ENCODE measurements at places on chromosomes 13 and 19.
A peak's percentile ranks its signal among the peaks of the same experiment; 100 is the strongest.

- DNase-seq: no peak
Measured at GRCh38 chr13:84455143-84455905, 573.0 kb upstream of the SLITRK1 start.

GRCh38 chr13:39452417-39452816 is 150.6 kb downstream of the LHFPL6 start:
- peak; percentile 29 for DNase-seq

GRCh38 chr13:91564396-91564795 is 166.0 kb downstream of the GPC5 start:
- no peak for DNase-seq

- DNase-seq: peak; percentile 73
Measured at GRCh38 chr19:51607920-51608562, 22.2 kb downstream of the SIGLEC5 start.

DNA sequence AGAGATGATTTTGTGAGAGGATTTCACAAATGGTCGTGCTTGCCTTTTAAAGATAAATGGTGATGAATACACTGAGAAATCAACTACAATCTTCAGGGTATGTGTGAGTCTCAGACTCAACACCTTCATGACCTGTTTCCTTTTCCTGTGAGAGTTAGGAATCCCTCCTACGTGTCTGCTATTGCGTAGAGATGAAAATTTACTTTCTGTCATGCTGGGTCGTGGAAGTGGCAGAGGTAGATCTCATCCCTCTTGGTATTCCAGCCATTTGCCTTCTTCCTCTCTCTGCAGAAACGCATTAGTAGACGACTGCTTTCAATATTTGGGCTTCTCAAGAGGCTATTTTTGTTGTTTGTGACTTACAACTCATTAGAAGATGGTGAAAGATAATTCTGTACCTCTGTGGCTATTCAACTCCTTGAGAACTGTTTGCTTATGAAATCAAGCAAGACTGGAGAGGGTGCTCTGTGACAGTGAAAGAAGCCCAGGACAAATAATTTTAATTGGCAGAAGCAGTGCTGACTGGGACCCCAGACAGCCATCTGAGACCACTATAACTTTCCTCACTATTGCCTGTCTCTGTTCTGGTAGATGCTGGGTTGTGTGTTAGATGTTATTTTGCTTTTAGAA is 233.1 kb downstream of the LACC1 start:
- no peak for DNase-seq

GRCh38 chr19:35179830-35180229 is 25.3 kb downstream of the FXYD5 start:
- no peak for DNase-seq

DNA sequence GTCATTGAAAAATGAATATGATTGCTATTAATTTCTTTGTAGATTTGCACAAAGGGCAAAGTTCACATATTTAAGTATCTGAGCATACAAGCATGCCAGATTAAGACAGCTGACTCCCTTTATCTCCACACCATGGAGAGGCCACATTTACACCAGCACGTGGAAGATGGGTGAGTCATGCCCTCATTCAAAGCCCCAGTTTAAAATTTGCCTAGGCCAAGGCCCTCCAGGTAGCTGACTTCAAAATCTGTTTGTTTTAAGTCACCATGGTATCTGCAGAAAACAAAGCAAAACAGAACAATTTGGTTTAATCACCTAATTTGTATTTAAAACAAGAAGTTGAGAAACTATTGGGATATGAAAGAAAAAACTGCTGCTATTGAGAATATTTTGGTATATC is 109.2 kb downstream of the ESD start:
- DNase-seq: peak; percentile 39

All from tongue (tissue), 3 donors.